Osteoblast (primary cell): ENCODE measurements at places on chromosomes 16 and 17. TPM values are rescaled to one million over a fixed set of nuclear protein-coding genes. Genes with fewer than 3 reads are reported as not detected.

The SLC52A1 gene
- total RNA-seq: not detected in 2 replicates

The SDK2 gene
- under 0.01 TPM in 2 replicates for total RNA-seq

The OR4D1 gene
- total RNA-seq: not detected in 2 replicates

The GRAP gene
- total RNA-seq: under 0.01 TPM in 1 of 2 replicates, not detected in the other

The CCT6B gene
- 5.9 and 6.2 TPM in 2 replicates for total RNA-seq

The CLDN9 gene
- not detected in 2 replicates for total RNA-seq

The LPO gene
- under 0.01 TPM in 1 of 2 replicates, not detected in the other for total RNA-seq

The CSH1 gene
- total RNA-seq: not detected in 2 replicates

The CD300LG gene
- not detected in 2 replicates for total RNA-seq

The KRTAP3-1 gene
- not detected in 2 replicates for total RNA-seq

The LRRC37A gene
- total RNA-seq: 2.4 and 6.2 TPM in 2 replicates

The RFWD3 gene
- total RNA-seq: 15.6 and 18.8 TPM in 2 replicates

The NOG gene
- 0.72 and 1.2 TPM in 2 replicates for total RNA-seq

The CD300H gene
- not detected in 2 replicates for total RNA-seq

The VAC14 gene
- 72.7 and 83.7 TPM in 2 replicates for total RNA-seq

The TOP2A gene
- 14.5 and 15.9 TPM in 2 replicates for total RNA-seq

The NEUROD2 gene
- total RNA-seq: not detected in 2 replicates

The TBC1D3 gene
- not detected in 2 replicates for total RNA-seq
